ENCODE measurements at places on chromosomes 4 and X.

DNA sequence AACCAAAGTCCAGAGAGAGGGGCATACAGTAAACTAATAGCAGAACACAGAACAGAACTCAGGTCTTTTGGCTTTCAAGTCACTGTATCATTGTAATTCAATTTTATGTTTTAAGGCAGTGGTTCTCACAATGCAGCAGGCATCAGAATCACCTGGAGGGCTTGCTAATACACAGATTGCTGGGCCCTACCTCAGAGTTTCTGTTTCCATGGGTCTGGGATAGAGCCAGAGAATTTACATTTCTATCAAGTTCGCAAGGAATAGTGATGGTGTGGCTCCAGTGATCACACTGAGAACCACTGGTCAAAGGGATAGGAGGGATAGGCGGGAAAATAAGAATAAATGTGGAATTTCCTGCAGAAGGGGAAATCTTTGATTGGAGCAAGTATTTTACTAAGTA is 36.7 kb downstream of the LANCL3 start:
- DNase-seq: no peak

DNA sequence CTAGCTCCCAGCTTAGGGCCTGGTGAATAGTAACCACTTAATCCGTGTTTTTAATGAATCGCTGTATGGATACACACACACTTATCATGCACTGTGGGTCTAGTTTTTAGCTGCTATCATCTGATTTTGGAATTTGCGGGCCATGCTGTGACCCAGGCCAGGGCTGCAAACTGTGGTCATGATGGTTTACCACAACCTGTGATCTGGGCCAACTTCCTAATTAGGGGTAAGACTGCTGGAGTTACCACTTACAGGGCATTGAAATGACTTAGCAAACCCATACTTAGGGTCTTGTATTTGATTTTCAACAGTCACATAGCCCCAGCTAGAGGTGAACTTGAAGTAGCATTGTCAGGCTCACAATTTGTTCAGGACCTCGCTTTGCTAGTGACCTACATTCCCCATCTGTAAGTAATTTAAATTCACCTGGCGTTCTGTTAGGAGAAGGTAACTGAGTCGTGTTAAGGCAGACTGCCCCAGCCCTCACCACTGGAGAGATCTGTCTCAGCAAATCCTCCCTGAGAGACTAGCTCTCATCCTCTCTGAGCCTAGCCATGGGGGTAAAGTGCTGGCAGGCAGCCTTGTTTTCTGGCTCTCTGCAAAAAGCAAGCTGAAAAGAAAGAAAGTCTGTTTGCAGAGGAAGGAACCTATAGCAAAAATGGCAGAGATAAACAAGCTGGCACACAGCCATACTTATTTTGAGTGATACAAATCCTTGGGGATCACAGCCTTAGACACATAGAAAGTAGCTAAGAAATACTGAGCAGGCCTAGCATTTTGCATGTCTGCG is 33.8 kb upstream of the EGFL6 start:
- no peak for DNase-seq

DNA sequence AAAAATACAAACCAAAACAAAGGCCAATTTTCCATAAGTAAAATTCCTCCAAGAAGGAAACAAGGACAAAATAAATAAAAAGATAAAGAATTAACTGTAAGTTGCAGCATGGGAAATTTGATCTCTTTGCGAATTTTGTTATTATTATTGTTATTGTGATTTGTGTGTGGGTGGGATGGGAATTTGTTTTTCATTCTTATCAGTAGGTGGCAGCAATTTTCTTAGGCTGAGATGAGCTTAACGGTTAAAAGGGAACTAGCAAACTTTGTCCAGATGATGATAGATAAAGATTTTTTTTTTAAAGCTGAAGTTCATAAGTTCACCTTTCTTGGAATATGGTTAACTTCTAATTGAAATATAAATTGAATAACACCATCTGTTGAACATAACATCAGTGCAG is 83.2 kb upstream of the IL1RAPL2 start:
- no peak for DNase-seq

DNA sequence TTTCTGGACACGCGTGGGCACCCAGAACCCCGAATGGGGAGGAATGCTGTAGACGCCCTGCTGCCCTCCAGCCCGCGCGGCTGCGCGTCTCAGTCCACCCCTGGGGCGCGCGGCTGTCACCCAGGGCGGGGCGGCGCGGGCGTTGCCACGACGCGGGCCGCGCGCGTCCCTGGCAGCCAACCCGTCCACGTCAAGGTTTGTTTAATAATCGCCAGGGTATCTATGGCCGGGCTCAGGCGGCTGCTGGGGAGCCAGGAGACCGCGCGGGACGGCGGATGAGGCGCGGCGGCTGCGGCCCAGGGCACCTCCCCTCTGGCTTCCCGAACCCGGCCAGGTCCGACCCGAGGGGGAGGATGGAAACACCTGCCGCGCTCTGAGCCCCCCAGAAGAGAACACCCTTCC is at the start of gene SPATA18:
Gene SPATA18, plus strand, starts transcription at position 92 of the 402 bp plus-strand sequence. CDS start 401 bp downstream, outside the sequence.
- DNase-seq: no peak

DNA sequence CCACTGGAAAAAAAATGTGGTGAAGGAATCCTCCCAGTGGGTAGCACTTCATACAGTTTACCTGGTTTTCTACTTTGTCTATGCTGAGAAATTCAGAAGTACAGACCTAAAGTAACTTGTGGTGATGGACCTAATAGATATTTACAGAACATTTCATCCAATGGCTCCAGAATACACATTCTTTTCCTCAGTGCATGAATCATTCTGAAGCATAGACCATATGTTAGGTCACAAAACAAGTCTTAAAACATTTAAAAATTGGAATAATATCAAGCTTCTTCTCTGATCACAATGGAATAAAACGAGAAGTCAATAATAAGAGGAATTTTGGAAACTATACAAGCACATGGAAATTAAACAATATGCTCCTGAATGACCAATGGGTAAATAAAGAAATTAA is 450.1 kb upstream of the INTU start:
- no peak for DNase-seq

DNA sequence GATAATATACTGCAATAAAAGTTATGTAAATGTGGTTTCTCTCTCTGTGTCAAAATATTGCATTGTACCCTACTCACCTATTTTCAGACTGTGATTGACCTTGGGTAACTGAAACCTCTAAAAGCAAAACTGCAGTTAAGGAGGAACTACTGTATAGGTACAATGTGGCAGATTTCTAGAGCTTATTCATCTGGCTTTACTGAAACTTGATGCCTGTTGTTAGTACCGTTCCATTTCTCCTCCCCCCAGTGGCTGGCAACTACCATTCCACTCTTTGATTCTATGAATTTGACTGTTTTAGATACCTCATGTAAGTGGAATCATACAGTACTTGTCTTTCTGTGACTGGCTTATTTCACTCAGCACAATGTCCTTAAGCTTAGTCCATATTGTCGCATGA is 61.9 kb downstream of the HOPX start:
- peak; percentile 51 for DNase-seq

DNA sequence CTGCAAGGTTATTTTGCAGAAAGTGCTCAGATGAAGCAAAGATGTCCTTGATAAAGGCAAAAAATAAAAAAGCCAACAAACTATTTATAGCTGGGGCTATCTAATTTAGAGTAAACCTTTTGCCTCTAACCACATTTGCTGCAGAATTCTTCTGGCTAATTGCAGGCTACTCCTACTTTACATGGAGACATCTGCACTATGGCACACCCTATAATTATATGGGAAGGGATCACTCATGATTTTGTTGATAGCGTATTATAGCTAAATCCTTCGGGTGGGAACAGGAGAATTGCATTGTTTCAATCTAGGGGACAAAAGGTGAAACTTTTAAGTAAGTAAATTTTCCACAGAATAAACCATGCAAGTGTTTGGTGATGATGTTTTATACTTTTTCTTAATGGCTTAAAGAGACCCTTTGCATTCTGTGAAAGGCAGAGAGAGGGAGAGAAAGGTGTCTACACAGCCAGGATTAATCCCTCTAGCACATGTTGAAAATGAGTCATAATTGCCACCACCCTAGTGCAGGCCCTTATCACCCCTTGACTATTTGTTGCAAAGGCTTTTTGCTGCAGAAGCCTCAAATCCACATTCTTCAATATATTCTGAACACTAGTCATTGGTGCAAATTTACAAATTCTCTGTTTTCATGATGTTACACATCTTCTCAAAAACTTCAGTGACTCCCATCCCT is 221.3 kb upstream of the BMP3 start:
- no peak for DNase-seq

DNA sequence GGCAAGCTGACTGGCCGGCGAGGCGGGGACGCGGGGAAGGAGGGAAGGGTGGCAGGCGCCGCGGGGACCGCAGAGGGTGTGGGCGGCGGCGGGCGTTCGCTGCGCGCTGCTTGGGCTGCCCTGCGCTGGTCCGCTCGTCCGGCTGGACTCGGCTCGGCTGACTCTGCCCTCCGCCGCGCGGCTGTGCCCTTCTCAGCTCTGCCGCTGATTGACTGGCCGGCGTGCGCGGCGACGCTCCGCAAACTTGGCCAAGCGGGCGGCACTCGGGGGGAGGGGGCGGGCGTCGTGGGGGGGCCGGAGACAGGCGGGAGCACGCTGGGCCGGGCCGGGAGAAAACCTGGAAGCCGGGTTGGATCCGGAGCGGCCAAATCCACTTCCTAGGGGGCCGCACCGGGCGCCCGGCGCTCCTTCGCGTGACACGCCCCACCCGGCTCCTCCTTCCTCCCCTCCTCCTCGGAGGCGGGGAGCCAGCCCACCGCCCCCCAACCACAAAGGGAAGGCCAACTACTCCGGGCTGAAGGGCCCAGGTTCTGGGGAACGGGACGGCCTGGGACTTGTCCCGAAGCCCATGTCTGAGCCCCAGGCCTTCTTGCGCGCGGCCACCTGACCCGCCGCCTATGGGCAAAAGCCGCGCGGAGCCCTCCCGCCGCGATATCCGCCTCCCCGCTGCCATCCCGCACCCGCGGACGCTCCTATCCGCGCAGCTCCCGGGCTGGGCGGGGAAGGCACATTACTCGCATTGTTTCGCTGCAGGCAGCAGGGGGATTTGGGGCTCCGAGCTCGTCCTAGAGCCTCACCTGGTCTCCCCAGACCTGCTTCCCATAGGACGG is at the start of gene GPC4:
Gene GPC4, minus strand, starts transcription at position 214 of the 830 bp plus-strand sequence. CDS start 524 bp downstream, outside the sequence.
- no peak for DNase-seq

DNA sequence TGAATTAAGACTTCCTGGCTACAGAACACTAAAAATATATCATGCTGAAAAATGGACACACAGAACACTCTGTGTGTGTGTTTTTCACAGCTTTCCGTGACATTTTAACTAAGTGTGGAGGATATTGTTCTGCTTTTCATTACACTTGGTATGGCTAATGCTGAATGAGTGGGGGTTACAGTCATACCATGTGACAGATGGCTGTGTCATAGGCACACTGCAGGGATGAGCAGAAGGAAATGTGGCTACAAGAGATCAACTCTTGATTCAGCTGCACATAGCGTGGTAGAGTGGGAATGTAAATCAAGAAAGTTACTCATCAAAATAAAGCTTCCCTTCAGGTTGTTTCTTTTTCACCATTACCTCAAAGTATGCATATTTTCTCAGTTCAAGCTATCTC is 669.8 kb downstream of the IQCM start:
- DNase-seq: no peak

DNA sequence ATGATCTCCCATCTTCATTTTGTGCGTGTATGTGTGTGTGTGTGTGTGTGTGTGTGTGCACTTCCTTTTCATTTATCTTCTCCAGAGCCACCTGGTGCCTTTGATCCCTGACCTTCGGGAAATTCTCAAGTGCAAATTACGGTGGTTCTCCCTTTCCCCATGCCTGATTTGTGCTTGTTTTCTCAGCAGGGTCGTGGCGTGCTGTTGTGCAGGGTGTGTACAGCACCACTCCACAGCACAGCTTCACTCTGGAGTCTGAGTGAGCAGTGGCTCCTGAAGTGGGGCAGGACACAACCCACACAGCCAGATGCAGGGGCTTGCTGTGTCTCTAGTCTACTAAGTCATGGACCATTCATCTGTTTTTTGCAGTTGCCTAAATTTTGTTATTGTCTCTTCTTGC is 114.2 kb upstream of the TBC1D9 start:
- DNase-seq: no peak

DNA sequence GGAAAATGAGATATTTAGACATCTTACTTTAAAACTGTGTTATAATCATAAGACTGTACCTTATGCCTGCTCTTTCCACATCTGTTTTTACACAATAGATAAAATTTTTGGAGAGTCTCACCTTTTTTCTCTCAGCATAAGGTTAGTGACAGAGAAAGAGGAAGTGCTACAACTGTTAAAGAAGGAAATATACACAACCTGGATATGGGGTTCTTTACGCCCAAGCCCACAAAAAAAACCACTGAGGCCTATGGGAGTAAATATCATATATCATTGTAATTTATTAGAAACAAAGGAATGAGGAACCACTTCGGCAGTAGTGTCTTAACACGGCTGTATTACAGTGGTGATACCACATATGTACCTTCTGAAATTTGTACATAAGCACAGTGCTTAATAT is 265.9 kb upstream of the GK2 start:
- DNase-seq: no peak

DNA sequence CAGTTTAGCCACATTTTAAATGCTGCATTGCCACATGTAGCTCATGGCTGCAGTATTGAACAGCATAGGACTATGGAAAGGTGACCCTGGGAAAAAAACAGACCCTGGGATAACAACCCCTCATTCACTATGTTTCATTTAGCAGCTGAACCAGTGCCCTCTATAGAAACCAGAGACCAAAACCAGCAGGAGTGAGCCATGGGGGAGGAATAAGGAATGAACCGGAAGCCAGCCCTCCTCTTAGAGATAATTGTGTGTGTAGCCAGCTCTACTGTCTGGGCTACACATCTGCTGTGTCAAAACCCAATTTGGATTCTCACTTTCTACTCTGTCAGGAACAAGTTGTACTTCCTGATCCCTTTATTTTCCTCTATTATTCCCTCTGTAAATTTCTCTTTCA is 158.5 kb upstream of the S100G start:
- DNase-seq: no peak

GRCh38 chrX:8848441-8848840 is 47.3 kb upstream of the FAM9A start:
- DNase-seq: no peak

DNA sequence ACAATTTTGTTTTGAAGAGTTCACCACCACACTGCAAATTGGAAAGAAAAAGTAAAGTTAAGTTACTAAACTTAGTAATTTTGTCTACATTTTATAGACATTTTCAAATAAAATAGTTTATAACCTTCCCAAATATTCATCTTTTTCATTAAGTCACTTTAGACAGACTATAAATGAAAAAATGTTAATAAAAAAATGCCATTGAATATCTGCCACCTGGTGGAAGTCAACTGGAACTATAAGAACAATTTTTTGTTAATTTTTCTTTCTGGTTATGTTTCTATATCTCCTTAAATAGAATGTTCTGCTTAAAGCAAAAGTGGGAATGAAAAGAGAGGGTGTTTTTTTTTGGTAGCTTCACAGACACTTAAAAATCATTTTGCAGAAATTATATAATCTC is 534.4 kb upstream of the PCDH10 start:
- no peak for DNase-seq

GRCh38 chr4:74659576-74660411 is 134.5 kb downstream of the BTC start:
- DNase-seq: no peak

- no peak for DNase-seq
Measured at GRCh38 chr4:107210450-107211239, 174.5 kb upstream of the DKK2 start.

- no peak for DNase-seq
Measured at GRCh38 chrX:129665916-129666644, 11.3 kb upstream of the APLN start.

- no peak for DNase-seq
Measured at GRCh38 chr4:35559559-35560365, 684.6 kb downstream of the ARAP2 start.

Data from activated CD4-positive, alpha-beta T cell treated with anti-CD3 and anti-CD28 coated beads, Interleukin-10, Interleukin-2, amounts not matched to agents 100 ng/mL and 50 ng/mL, durations not matched to agents 16 hours and 8 hours (primary cell).